Activated T-cell treated with anti-CD3 and anti-CD28 coated beads, Interleukin-2, amount 50 U/mL, for 72 hours (primary cell): ENCODE measurements at places on chromosomes 3 and 15. TPM values are rescaled to one million over a fixed set of nuclear protein-coding genes. Genes with fewer than 3 reads are reported as not detected.

DNA sequence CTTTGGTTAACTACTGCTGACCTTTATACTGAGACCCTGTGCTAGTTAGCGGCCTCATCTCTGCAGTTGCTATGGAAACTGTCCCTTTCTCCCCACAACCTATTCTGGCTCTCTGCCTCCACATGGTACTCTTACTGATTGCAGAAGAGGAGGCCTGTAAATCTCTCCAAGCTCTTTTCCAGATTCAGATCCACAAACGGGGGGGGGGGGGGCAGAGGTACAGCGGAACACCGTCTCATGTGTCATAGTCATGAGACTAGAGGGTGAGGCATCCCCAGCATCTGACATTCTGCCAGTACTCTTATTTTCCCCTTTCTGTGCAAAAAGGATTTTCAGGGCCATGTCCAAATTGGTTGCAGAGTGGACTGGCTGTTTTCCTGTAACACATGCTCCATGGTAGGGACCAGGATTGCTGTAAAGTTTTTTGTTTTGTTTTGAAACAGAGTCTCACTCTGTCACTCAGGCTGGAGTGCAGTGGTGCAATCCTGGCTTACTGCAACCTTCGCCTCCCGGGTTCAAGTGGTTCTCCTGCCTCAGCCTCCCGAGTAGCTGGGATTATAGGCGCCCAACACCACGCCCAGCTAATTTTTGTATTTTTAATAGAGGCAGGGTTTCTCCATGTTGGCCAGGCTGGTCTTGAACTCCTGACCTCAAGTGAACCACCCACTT lies 8.3 kb upstream of the MAP1A start:
- peak overlapping the region; percentile 78 for H3K4me3 ChIP-seq
- H3K27me3 ChIP-seq, result peaks cover 15% of the 10 kb centered on the region
- no peaks in the 10 kb centered on the region for H3K36me3 ChIP-seq
- peaks cover 22% of the 10 kb centered on the region for H3K4me1 ChIP-seq
- no peak for DNase-seq

DNA sequence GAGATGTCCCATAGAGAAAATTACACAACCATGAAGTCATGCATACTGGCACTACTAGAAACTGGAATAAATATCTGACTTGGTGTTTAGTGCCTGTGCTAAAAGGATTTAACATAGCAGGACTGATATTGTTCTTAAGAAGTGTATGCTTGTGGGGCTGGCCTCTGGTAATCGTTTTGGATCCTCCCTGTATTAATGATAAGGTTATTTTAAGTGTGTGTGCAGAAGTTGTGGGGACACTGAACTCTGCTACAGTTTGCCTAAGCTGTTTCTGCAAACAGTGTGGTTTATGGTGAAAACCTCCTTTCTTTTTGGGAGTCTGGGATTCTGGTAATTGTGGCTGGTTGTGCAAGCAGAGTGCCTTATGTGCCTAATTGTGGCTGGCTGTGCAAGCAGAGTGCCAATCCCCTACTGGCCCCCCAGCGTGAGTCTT lies 120.8 kb downstream of the CLASP2 start:
- H3K27ac ChIP-seq, result no peak overlapping the region
- H3K4me3 ChIP-seq, result no peak overlapping the region
- H3K4me1 ChIP-seq, result no peaks in the 10 kb centered on the region
- H3K36me3 ChIP-seq, result no peaks in the 10 kb centered on the region
- no peaks in the 10 kb centered on the region for H3K27me3 ChIP-seq

Gene PRTG
- total RNA-seq, result 0.25 TPM

DNA sequence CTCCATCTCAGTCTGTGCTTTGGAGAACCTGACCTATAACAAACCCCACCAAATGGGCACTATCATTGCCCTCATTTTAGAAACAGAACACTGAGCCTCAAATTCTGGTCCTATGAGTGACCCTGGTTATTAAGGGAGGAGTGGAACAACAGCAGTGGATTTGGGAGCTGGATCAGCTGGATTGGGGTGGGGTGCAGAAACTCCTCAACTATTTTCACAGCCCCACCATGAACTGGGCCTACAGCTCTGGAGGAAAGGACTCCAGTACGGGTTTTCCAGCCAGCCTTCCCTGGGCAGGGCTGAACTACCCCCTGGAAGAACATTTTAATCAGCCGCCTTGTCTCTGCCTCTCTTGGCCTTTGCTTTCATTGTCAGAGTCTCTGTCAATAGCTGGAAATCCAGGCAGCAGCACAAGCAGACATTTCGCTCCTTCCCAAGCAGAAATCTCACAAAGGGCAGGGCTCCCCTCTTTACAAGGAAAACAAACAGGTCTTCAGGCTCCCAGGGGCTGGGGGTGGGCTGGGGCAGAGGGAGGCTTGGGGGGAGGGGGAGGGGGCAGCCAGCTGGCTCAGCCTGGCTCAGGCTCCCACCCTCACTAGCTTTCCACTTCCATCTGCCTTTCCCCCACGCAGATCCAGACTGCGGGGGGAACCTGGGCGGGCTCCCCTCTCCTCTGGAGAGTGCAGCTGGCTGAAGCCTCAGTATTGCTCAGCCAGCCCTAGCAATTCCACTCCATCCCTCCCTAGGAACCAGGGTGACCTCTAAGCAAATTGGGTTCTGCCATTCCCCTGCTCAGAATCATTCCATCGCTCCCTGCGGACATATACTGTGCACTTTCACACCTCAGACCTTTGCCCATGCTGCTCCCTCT lies 13.7 kb upstream of the TLE3 start:
- no peak for DNase-seq
- H3K36me3 ChIP-seq, result no peaks in the 10 kb centered on the region
- peaks cover 39% of the 10 kb centered on the region for H3K27me3 ChIP-seq
- no peak overlapping the region for H3K27ac ChIP-seq
- no peaks in the 10 kb centered on the region for H3K4me1 ChIP-seq

DNA sequence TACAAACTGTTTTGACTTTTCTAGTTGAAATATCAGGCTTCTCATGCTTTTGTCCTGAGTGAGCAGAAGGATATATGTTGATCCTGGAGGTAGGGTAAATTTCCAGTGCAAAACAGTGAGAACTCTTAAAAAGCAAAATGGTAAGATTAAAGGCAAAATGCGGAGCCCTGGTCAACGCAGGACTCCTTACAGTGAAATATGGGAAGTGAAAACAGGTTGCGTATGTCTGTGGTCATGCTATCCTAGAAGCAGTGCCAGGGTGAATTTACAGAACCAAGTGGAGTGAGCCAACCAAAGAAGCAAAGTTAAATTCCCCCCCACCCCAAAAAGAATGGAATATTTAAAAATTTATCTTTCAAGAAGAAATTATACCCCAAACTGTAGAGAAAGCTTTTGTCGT lies 256.4 kb downstream of the NR2F2 start:
- H3K27ac ChIP-seq, result no peak overlapping the region
- no peak for DNase-seq
- H3K36me3 ChIP-seq, result no peaks in the 10 kb centered on the region
- no peak overlapping the region for H3K4me3 ChIP-seq
- H3K4me1 ChIP-seq, result no peaks in the 10 kb centered on the region

- no peak for DNase-seq
- peaks cover 6% of the 10 kb centered on the region for H3K27me3 ChIP-seq
- H3K27ac ChIP-seq, result no peak overlapping the region
- H3K4me1 ChIP-seq, result no peaks in the 10 kb centered on the region
- no peaks in the 10 kb centered on the region for H3K36me3 ChIP-seq
Measured at GRCh38 chr3:37730383-37730782, 131.3 kb upstream of the CTDSPL start.
